ENCODE measurements at places on chromosomes 11 and 22.

GRCh38 chr11:126502159-126502558, 146.7 kb downstream of the ST3GAL4 start:
- no peak for DNase-seq

GRCh38 chr11:2409611-2410468, 9.3 kb downstream of the TSSC4 start:
- DNase-seq, result no peak

DNA sequence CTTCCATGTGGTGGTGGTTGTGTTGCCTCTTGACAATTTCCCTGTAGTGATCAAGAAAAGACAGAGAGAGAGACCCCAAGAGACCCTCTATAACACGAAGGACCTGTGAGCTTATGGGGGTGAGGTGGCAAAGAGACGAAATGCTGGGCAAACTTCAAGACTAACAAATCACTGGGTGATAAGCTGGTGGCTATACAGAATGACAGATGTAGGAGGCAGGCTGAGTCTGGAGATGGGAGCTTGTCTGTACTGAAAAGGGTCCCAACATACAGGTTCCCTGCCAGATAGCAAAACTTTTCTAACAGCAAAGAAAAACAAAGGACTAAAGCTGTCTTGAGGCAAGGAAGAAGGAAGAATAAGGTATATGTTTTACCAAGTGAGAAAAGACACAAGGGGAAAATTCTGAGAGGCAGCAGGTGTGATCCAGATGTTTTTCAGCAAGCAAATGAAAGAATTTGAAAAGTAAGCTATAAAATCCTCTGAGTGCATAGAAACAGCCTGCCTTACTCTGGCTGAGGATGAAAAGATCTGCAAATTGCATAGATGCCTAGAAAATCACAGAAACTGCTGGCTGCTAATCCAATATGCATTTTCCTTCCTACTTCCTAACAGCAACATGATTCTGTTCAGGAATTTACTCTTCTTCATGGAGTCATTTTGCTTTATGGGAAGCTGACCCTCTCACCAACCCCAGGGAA, 21.9 kb upstream of the LYVE1 start:
- DNase-seq, result no peak

- DNase-seq, result peak; percentile 7
Observed at GRCh38 chr11:29019960-29020683, 911.9 kb downstream of the METTL15 start.

GRCh38 chr11:109071712-109072524, 350.1 kb upstream of the C11orf87 start:
- DNase-seq, result no peak

GRCh38 chr22:31321421-31321820, 24.7 kb downstream of the PATZ1 start:
- no peak for DNase-seq

GRCh38 chr11:78325274-78325781, 92.3 kb downstream of the GAB2 start:
- no peak for DNase-seq

DNA sequence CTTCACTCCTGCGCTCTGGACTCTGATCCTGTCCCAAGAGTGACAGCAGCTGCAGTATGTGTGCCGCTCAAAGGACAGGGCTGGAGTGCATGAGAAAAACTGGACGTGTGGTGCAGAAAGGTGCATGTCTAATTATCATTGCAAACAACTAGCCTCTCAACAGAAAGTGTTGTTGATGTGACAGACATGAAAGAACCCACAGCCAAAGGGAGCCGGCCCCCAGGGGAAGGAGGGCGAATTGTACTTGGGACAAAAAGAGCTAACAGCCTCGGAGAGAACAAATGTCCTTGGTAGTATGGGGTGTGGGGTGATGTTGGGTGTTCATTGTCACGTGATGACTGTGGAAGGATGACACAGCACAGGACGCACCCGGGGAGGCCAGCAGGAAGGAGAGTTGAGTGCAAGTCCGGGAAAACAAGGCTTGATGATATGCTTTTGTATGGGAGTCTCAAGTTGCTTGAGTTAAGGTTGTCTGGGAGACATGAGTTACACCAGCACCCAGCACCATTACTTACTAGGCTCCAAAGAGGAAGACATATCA, 325.5 kb downstream of the NTM start:
- DNase-seq, result no peak

GRCh38 chr11:73263640-73264039, 8.5 kb upstream of the P2RY6 start:
- DNase-seq, result no peak

GRCh38 chr11:124717786-124718651, 21.7 kb upstream of the NRGN start:
- peak; percentile 39 for DNase-seq

DNA sequence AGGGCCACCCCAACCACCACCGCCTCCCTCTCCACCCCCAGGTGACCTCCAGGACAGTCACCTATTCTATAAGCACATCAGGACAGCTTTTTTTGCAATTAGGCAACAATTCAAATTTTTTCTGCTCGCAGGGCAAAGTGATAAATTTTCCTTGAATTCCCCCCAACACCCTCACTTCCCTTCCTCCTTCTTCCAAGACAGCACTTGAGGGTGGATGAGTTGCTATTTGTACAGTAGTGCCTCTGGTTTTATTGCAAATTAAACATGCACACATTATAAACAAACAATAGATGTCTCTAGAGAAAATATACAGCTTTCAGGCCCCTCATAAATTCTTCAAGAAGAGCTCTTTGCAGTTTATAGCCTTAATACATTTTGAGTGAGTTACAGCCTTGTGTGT, 80.9 kb upstream of the USP47 start:
- no peak for DNase-seq

DNA sequence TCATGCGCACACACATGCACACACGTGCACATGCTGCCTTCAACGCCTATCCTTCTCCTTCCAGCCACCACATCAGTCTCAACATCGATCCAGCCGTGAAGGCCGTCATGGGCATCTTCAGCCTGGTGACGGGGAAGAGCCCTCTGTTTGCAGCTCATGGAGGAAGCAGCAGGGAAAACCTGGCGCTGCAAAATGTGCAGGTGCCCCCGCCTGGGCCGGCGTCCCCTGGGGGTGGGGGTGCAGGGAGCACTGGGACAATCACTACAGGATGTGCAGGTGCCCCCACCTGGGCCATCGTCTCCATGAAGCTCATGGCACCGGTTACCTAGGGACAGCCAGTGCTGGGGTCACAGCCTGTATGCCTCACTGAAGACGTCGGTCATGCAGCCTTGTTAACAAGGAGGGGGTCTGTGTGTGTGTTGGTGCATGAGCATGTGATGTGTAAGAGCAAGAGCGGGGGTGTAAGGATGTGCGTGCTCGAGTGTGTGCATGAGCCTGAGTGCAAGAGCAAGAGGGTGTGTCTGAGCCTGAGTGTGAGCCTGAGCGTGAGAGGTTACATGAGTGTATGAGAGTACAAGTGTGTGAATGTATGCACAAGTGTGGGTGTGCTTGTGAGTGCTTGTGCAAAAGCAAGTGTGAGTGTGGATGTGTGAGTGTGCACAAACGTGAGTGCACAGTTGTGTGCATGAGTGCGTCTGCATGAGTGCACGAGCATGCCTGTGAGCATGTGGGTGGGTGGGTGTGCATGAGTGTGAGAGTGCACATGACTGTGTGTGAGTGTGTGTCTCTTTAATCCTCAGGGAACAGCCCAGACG, 31.5 kb downstream of the NADSYN1 start:
- no peak for DNase-seq

GRCh38 chr11:46382646-46383403, 1.4 kb downstream of the MDK start:
- DNase-seq, result no peak

DNA sequence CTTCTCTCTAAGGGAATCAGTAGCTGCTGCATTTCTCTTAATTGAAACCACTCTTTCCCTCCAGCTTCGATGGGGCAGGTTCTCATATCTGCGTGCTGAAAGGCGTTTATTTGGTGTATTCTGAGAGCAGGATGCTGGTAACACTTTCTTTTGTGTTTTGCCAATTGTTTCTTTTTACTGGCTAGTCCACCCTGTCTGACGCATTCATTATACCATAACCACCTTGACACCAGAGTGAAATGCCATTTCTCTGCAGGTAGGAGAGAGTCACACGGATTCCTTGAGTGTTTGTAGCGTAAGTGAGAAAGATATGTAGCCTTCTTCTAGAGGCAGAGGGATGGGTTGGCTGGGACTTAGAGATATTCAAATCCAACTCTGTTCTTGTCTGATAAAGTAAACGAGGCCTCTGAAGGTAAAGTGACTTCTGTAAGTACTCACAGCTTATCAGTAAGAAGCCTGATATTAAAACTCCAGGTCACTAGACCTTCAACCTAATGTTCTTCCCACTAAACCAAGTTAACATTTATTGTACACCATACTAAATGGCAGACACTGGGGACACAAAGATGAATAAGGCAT, 21.4 kb downstream of the CD44 start:
- DNase-seq, result no peak

GRCh38 chr11:67648796-67649613, 1.5 kb downstream of the ACY3 start:
- no peak for DNase-seq

GRCh38 chr11:119615003-119615881, 113.8 kb downstream of the NECTIN1 start:
- DNase-seq, result no peak

- DNase-seq, result no peak
Observed at GRCh38 chr11:130442737-130443136, 5.7 kb upstream of the ADAMTS15 start.

GRCh38 chr22:42895541-42895981, 38.5 kb upstream of the ARFGAP3 start:
- no peak for DNase-seq

- DNase-seq, result no peak
Observed at GRCh38 chr11:80054582-80055165, 613.8 kb upstream of the TENM4 start.

- DNase-seq, result no peak
Observed at GRCh38 chr22:34784056-34784455, 281.9 kb upstream of the ISX start.

DNA sequence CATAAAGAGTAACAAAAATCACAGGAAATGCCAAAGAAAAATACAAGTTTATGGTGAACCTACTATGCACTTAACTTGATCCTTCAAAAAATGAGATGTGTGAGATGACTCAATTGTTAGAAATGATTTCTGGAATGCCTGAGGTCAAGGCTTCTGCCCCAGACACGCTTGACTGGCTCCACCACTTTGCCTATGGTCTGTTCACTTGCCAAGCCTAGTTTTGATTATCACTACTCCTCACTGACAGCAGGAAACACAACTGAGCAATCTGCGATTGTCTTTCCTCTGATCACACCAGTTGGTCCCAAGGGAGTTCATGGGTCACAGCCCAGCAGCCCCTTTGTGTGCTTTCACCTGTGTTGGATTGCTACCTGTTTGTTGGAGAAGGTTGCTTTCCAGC, 20.6 kb upstream of the PRDM10 start:
- peak; percentile 5 for DNase-seq

GRCh38 chr22:30402028-30402765, 5.4 kb downstream of the SEC14L2 start:
- no peak for DNase-seq

DNA sequence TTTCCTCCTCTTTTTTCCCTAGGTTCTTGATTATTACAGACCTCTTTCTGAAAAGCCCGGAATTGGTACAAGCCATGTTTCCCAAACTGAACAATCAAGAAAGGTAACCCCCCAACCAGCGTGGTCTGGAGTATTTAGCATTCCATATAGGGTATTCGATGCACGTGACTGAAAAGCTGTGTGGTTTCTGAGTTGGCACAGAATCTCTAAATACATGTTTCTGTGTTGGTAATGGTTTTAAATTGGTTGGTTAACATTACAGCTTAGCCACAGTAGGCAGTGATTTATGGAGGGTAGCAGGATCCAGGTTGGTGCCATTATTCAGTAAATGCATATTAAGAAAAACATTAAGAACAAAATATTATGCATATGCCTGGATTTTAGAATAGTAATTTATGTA, 46.8 kb downstream of the ATXN10 start:
- no peak for DNase-seq

DNA sequence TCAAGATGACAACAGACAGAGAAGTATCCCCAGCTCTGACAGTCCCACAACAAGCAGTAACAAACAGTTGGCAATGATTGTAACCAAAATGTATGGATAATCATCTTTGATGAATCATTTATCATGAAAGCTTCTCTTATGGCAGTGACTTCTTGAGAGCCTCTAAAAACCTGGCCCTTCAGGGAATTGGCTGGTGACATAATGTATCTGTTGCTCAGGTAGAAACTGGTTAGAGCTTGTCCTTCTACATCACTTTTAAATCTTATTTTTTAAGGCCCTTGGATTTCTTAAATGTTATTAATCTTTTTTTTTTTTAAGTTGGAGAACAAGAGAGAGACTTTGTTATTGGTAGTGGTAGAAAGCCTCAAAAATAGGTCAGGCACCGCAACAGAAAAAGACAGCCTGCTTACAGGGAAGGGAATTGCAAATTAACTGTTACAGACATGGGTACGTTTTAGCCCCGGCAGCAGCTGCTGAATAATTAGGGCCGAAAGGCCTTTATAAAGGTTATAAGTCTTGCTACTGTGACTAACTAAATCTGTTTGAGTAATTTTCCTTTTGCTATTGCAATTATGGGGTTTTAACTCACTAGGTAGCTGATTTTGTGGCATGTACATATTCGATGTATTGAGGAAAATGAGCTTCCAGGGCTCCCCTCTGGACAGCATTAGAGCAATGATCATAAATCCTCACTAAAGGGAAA, 207.7 kb upstream of the LRRC4C start:
- DNase-seq, result no peak

DNA sequence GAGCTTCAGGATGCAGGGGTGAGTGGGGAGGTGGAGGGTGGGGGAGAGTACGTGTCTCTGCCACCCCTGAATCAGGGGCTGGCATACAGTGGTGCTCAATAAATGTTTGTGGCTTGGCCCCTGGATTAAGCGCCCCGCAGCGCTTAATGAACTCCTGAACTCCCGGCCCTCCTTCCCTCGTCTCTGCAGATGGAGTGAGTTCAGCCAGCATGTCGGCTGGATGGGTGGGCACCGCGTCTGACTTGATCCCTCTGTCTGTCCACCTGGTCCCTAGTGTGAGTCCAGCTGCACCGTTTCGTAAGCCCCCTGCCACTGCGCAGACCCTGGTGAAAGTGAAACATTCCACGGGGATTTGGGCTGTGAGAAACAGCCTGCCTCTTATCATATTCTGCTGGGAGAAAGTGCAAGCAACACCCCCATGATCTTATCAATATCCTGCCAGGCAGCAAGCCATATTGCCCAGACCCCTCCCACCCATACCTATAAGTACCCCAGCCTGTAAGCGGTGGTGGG, 12.0 kb upstream of the MRGPRD start:
- no peak for DNase-seq
